ENCODE measurements at places on chromosomes 6 and 20. TPM values are rescaled to one million over a fixed set of nuclear protein-coding genes. Genes with fewer than 3 reads are reported as not detected.
A peak's percentile ranks its signal among the peaks of the same experiment; 100 is the strongest.

- peak; percentile 69 for DNase-seq
Observed at GRCh38 chr20:46970937-46971630, 76.4 kb downstream of the EYA2 start.

DNA sequence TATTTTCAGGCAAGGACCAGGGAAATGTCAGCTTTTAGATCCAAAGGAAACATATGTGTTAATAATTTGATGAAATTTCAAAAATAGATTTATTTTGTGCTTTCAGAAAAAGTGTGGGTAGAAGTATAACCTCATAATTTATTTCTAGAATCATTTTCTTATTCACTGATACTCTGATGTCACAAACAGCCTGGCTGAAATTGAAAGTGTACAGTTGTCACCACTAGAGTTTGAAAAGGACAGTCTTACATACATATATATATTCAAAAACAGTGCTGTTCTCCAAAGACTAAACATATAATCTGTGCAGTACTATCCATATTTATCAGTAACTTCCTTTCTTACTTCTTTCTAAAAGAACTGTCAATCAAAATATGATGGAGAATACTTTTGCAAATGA is 254.4 kb upstream of the KCNQ5 start:
- DNase-seq, result no peak

Gene FOXS1
- not detected for total RNA-seq

GRCh38 chr20:63749597-63750508 is 10.3 kb downstream of the SLC2A4RG start:
- DNase-seq, result no peak

DNA sequence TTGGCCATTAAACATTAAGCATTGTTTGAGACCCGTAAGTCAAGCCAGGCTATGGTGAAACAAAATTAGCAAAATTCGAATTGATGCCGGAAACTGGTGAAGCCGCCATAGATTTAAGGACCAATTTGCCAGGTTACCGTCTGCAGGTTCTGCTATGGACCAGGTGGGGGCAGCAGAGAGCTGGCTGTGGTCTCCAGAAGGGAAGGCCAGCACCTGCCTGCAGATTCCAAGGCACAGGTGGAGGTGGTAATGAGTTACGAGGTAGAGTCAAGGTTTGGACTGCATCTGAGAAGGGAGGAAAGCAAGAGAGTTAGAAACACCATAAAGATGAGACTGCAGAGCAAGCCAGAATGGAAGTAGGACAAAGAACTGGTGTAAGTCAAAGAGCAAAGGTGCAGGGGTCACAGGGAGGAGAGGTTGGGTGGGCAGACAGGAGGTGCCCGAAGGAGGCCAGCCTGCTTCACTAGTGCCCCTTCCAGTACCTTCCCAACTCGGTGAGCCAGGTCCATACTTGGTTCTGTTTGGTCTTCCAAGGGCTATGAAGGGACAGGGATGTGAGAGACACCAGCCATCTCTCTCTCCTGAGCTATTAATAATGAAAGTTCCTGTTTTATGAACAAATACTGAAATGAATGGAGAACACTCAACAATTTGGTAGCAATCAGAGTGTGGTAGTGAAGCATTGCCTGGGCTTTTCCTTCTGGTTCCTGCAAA is 131.6 kb upstream of the ESR1 start:
- peak; percentile 12 for DNase-seq

Gene C6orf132
- total RNA-seq, result 0.75 TPM

Gene FAM184A
- total RNA-seq, result 0.29 TPM

Gene GRIK2
- total RNA-seq, result 6.2 TPM

DNA sequence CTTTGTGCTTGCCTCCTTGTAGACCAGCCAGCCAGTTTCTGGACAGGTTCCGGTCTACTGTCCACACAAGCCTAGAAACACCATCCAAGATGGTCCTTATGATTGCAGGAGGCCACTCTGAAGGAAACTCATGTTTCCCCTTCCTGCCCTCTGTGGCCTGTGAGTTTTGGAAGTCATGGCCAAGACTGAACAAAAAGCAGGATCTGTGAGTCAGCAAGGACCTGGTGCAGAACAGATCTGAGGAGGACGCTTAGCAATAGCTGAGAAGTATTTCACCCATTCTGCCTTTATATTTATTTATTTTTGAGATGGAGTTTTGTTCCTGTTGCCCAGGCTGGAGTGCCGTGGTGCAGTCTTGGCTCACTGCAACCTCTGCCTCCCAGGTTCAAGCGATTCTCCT is 134.6 kb upstream of the EEF1E1 start:
- DNase-seq, result no peak

Gene TNFAIP3
- 2.4 TPM for total RNA-seq

- no peak for DNase-seq
Observed at GRCh38 chr6:151110576-151110905, 129.2 kb upstream of the AKAP12 start.

GRCh38 chr6:41713650-41714291 is 21.6 kb downstream of the TFEB start:
- DNase-seq, result peak; percentile 29

- DNase-seq, result no peak
Observed at GRCh38 chr6:30149858-30150550, 11.0 kb downstream of the TRIM10 start.

Gene BANF2
- total RNA-seq, result not detected

Gene C6orf163
- 0.46 TPM for total RNA-seq

- peak; percentile 56 for DNase-seq
Observed at GRCh38 chr20:44747166-44748004, 1.7 kb downstream of the KCNK15 start.

Gene MOXD1
- 22.6 TPM for total RNA-seq

GRCh38 chr6:16809753-16810358 is 48.6 kb upstream of the ATXN1 start:
- DNase-seq, result no peak

GRCh38 chr6:156250593-156250992 is 526.6 kb upstream of the ARID1B start:
- DNase-seq, result no peak

Gene ALDH8A1
- total RNA-seq, result 0.06 TPM

Gene GABRR1
- total RNA-seq, result not detected

DNA sequence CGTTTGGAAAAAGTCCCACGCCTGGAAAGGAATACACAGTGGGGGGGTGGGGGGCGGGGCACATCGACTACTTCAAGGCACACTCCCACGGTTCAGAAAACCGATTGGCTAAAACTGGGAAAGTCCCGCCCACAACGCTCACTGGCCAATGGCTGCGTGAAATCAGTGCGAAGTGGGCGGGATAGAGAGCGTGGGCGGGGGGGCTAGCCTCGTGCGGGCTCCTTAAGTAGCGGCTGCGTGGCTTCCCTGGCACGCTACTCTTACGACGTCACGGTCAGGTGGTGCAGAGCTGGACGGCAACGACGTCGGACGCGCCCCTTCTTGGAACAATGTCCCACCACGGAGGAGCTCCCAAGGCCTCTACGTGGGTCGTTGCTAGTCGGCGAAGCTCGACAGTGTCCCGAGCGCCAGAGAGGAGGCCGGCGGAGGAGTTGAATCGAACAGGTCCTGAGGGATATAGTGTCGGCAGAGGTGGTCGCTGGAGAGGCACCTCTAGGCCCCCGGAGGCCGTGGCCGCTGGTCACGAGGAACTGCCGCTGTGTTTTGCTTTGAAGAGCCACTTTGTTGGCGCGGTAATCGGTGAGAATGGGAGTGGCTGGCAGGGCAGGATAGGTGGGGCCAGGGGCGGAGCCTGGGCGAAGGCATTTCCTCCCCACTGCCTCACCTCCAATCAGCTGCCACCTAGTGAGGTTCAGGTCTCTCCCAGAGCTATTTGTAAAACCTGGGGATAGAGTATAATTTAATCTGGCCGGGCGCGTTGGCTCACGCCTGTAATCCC is at the start of gene DDX43:
DDX43 (plus strand) TSS at position 252 of the 778 bp plus-strand sequence; CDS start at position 330, 78 bp downstream.
- no peak for DNase-seq

Measured in LHCN-M2 (cell line).